ENCODE measurements at places on chromosomes 7 and 10. TPM values are rescaled to one million over a fixed set of nuclear protein-coding genes. Genes with fewer than 3 reads are reported as not detected.

Gene SPDYE1
- total RNA-seq = under 0.01 TPM

Gene HOXA10
- 0.17 TPM for total RNA-seq

Gene SYPL1
- 54.4 TPM for total RNA-seq

Gene TMEM229A
- total RNA-seq = not detected

Gene IL6
- 22.1 TPM for total RNA-seq

Gene SLC16A9
- 0.26 TPM for total RNA-seq

Gene TBX20
- total RNA-seq = not detected

Gene ZNF735
- total RNA-seq = not detected

Gene RTKN2
- 0.51 TPM for total RNA-seq

Gene LRRC17
- total RNA-seq = 12.6 TPM

Gene CAV2
- total RNA-seq = 60.1 TPM

Gene CALHM1
- not detected for total RNA-seq

Gene ABLIM1
- total RNA-seq = 4.9 TPM

Gene MBL2
- total RNA-seq = not detected

Gene DLX5
- total RNA-seq = not detected

Gene TUBAL3
- not detected for total RNA-seq

Gene AGMO
- total RNA-seq = not detected

Gene LMOD2
- not detected for total RNA-seq

Gene ELN
- 2.1 TPM for total RNA-seq

Gene PRSS1
- total RNA-seq = not detected

Gene SPAM1
- not detected for total RNA-seq

Gene ZNF33A
- 11.8 TPM for total RNA-seq

Gene CREB5
- total RNA-seq = 3.1 TPM

Gene ABCB1
- total RNA-seq = 0.77 TPM

Gene IDI2
- total RNA-seq = not detected
